ENCODE measurements at places on chromosomes 6 and 20.

GRCh38 chr6:55812509-55812908 is 62.9 kb downstream of the BMP5 start:
- no peak for DNase-seq

- DNase-seq = no peak
These were observed 100.4 kb downstream of the AFG1L start for GRCh38 chr6:108395297-108395696.

- no peak for DNase-seq
These were observed 123.4 kb upstream of the SUPT3H start for GRCh38 chr6:45500924-45501816.

DNA sequence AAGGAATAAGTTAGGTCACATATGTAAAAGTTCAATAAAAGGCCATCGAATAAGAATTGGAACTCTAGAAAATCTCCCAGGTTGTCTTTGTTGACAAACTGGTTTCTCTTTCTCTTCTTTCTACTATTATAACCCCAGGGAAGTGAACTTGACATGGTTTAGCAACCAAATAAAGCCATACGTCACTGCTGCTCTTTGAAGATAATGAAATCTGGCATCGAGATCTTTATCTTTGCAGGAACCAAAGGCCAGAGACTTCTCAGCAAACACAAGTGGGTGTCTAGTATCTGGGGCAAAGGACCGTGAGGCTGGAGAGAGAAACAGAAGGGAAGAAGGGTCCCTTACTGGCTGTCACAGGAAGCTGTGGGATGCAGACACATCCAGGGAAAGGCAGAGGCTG is 286.7 kb upstream of the CDYL start:
- DNase-seq = no peak

DNA sequence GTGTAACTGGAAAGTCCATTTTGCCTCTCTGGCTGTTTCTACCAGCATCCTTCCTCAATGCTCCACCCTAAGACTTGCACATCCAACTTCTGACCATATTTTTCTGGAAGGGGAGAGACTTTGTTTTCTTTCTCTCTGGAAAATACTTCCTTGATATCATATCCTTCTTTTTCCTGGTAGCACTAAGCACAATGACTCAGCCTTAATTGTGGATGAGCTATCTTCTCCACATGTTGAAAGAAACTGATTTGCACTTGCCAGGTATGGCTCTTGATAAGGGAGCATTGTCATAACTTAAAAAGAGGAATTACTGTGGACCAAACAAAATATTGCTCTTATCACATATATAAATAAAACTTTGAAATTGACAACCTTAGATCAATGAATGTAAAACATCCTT is 30.1 kb upstream of the IBTK start:
- no peak for DNase-seq

DNA sequence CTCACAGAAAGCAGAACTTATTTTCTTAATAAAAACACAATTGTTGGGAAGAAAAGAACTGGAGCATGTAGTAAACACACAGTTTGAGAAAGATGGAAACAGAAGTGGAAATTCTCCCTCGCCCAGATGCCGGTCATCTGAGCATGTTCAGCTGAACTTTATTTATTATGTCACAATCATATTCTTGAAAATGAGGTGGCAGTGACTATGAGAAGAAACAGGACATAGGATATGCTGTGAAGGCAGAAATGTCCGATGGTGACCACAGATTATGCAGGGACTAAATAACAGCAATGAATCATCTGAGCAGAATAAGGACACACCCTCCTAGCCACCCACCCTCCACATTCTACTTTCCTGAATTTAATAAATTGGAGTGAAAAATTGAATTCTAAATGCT is 425.3 kb upstream of the NOX3 start:
- no peak for DNase-seq

All from DMS79 treated with DMSO at 0.1 percent for 48 hours (cell line).